ENCODE measurements at places on chromosomes 7 and 10.

DNA sequence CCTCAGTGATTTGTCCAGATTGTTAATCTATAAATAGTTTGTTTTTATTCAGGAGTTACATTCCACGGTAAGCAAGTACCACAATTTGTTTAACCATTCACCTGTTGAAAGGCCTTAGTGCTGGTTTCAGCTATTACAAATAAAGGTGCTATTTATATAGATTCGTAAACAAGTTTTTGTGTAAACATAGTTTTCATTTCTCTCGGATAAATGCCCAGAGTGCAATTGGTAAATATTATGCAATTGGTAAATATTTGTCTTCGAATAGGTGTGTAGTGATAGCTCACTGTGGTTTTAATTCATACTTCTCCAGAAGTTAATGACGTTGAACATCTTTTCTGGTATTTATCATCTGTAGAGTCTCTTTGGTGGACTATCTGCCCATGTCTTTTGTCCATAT is 76.4 kb upstream of the RSU1 start:
- ATAC-seq = no peak

- no peak for ATAC-seq
Measured at GRCh38 chr7:150936018-150936417, 42.1 kb downstream of the KCNH2 start.

DNA sequence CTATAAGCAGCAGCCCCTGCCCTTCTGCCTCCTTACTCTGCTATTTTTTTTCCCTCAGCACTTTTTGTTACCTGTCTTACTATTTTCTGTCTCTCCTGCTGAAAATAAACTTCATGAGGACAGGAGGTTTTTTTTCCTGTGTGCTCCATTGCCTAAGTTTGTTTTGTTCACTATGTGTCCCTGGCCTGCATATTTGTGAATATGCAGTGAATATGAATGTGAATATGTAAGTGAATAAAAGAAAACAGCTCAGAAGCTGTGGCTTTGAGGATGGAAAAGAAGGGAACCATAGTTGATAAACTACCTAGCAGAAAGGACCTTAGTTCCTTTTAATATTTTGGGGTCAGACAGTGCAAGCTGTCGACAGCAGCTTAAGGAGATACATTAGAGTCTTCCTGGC is 34.9 kb downstream of the PCBD1 start:
- ATAC-seq = no peak

- ATAC-seq = no peak
Measured at GRCh38 chr7:35513828-35514227, 181.1 kb downstream of the HERPUD2 start.

DNA sequence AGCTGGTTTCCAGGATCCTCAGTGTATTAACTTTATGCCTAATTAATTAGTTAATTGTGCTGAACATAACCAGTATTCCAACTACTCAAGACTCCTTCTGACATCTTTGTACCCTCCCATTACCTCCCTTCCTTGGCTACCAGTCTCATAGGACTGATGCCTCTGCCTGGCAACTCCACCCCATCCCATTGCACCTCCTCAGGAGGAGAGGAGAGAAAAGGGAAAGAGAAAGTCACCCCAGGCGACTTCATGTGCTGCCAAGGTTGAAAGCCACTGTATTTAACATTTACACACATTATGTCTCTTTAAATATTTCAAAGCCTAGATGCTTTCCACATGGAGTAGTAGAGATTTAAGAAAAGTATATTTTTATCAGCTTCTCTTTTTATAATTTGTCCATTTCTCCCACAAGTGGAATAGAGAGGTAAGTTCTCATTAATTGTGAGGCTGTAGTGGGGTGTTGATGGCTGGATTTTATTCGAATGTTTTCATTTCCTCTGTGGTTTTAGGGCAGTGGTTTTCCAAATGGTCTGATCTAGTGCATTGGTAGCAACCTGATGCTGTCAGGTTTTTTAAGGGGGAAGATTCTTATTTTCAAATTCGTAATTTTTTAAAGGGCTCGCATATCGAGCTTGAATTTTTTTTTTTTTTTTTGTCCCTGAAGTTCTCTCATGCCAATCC is 148.0 kb downstream of the BICC1 start:
- no peak for ATAC-seq

- no peak for ATAC-seq
Measured at GRCh38 chr7:37420946-37421695, 27.5 kb downstream of the ELMO1 start.
